GM20000 (cell line): ENCODE measurements at places on chromosomes 4 and X.

DNA sequence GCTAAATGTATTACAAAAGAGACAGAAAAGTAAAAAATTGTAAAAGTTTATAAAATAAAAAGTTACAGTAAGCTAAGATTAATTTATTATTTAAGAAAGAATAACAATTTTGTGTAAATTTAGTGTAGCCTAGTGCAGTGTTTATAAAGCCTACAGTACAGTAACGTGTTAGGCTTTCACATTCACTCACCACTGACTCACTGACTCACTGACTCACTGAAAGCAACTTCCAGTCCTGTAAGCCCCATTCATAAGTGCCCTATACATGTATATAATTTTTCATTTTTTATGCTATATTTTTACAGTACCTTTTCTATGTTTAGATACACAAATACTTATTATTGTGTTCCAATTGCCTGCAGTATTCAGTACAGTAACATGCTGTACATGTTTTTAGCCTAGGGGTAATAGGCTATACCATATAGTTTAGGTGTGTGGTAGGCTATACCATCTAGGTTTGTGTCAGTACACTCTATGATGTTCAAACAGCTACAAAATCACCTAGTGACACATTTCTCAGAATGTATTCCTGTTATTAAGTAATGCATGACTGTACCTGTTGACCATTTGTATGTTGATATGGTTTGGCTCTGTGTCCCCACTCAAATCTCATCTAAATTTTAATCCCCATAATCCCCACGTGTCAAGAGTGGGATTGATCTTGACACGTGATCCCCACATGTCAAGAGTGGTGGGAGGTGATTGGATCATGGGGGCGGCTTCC, 57.9 kb downstream of the CFAP299 start:
- DNase-seq = no peak

- DNase-seq = no peak
These were observed 2.8 kb upstream of the GRIA2 start for GRCh38 chr4:157217708-157218107.

DNA sequence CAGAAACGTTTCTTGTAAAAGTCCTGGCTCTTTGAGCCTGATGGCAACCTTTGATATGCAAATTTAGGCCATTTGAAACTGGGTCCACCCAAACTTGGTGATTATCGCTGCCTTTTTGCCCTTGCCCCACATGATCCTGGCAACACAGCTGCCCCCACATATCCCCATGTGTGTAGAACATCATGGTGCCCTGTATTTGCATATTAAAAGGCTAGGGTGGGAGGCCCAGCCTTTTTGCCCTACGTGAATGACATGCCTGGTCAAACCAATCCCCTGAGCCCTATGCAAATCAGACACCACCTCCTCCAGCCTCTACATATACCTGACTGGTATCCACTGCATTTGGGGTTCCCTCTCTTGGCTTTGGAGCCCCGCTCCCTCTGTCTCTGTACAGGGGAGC, 202.4 kb downstream of the MAB21L2 start:
- no peak for DNase-seq

DNA sequence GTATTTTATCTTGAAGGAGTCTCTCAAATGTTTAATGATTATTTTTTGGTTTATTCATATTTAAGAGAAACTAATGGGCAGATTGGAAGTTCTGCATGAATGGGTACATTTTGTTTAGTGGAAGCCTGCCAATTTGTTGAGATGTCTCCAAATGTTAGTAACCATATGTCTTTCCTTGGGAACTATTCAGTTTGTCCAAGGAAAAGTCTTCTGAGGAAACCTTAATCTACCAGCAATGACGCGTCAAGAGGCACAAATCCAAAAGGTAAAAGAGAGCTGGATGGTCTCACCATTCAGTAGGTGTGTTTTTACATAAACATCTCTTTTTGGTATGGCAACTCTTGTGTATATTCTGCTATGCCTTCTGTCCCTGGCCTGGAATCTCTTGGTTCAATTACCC, 37.4 kb upstream of the NDST3 start:
- DNase-seq = no peak

DNA sequence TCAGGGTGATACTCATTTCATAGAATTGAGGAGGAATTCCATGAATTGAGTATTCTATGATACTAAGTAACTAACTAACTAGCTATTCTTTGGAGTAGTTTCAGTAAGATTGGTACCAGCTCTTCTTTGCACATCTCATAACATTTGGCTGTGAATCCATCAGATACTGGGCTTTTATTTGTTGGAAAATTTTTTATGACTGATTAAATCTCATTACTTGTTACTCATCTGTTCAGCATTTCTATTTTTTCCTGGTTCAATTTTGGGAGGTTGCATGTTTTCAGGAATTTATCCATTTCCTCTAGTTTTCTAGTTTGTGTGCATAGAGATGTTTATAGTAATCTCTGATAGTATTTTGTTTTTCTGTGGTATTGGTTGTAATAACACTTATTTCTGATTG, 70.8 kb upstream of the FREM3 start:
- no peak for DNase-seq

DNA sequence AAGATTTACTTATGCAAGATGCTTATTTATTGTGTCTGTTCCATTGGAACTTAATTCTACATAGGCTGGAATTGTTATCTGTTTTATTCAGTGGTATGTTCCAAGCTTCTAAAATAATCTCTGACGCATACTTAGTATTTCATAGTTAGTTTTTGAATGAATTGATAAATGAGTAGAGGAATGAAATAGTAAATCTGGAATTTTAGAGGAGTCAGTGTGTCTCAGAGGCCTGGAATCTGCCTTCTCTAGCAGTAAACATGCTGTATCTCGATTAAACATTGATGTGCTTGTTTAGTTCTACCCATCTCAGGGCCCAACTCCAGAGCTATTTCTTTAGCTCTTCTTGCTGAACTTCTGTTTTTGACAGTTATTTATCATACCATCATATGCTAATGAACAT, 154.2 kb upstream of the MAGEC2 start:
- no peak for DNase-seq

DNA sequence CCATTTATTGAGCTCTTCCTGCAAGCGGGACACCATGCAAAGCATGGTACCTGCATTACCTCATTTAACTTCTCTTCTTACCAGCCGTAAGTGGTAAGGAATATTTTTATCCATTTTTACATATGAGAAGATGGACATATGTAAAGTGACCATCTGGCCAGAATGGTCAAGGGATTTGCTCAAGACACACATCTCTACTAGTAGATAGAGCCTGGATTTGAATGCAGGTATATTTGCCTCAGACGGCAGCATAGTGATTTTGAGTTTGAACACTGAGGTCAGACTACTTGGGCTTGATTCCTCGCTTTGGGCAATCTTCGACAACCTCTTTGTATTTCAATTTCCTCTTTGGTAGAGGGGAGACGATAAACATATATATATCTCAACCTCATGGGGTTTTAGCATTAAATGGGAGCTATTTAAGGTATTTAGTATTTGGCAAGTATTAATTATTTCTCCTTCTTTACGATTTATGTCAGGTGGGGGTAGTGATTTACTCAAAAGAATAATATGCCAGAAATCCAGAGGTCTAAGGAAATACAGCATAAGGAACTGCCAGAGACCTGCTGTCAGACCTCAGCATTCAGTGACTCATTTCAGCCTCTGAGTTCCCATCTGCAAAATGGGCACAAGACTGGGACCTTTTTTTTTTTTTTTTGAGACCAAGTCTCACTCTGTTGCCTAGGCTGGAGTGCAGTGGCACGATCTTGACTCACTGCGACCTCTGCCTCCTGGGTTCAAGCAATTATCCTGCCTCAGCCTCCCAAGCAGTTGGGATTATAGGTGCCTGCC, 34.6 kb upstream of the CHRNA9 start:
- no peak for DNase-seq

GRCh38 chrX:72282302-72282701, 5.3 kb upstream of the RPS4X start:
- no peak for DNase-seq

DNA sequence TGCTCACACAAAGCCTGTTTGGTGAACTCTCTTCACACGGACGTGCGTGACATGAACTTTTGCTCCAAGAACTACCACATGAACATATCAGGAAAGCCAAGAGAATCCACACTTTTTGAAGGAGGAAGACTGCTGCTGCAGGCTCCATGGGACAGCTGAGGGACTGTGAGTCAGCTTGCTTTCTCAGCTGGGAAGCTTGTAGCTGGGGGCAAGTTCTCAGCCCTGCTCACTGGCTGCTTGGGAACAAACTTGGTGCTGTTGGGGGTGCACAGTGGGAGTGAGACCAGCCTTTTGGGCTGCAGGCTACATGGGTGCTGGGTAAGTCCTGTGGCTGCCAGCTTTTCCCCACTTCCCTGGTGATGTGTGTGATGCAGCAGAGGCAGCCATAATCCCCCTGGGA, 123.9 kb downstream of the ATP8A1 start:
- no peak for DNase-seq

- no peak for DNase-seq
These were observed 56.3 kb upstream of the NOCT start for GRCh38 chr4:138959097-138959815.

GRCh38 chr4:189613207-189613606, 327.5 kb upstream of the FRG1 start:
- no peak for DNase-seq
